ENCODE measurements at places on chromosomes 11 and 22.

- no peak for DNase-seq
Observed at GRCh38 chr22:40553014-40553554, 83.4 kb downstream of the MRTFA start.

GRCh38 chr11:66637557-66638176 lies 836 bp upstream of the RBM4 start:
- DNase-seq = no peak

- DNase-seq = peak; percentile 7
Observed at GRCh38 chr11:91164452-91164822, 941.6 kb upstream of the CHORDC1 start.

- no peak for DNase-seq
Observed at GRCh38 chr22:23557467-23557866, 22.6 kb downstream of the IGLL1 start.

DNA sequence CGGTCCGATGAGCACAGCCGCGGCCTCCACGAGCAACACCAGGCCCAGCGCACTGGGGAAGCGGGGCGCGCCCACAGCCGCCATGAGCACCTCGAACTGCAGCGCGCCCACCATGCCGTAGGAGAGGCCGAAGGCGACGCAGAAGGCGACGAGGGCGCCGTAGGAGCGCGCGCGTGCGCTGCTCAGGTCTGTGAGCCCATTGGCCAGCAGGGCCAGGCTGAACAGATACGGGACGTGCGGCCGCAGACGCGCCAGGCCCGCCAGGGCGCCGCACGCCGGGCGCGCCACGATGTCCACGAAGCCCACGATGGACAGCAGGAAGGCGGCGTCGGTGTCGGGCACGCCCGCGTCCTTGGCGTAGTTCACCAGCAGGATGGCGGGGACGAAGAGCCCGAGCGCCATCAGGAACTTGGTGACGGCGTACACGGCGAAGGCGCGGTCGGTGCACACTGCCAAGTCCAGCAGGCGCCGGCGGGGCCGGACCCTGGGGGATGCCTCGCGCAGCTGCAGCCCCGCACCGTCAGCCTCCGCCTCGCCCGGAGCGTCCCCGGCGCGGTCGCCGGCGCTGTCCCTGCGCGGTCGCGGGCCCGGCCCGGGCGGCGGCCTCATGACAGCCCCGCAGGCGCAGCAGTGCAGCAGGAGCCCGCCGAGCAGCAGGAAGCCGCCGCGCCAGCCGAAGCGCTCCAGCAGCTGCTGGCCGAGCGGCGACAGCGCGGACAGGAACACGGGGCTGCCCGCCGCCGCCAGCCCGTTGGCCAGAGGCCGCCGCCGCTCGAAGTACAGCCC lies 2.9 kb downstream of the SLC16A8 start:
- peak; percentile 48 for DNase-seq

DNA sequence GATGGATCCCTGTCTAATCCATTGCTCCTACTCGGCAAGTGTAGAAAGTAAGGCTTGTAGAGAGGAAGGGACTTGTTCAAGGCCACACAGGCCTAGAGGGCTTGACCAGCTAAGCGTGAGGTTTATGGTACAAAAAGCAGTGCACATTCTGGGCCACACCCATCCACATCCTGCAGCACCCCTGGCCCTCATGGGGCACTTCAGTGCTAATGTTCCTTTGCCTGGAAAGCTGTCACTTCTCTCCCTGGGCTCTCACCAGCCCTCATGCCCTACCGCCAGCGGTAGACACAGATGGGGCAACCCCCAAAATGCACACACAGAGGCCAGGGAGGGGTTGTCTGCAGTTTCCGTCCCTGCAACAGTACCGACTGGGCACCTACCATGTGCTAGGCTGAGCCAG lies 7.1 kb upstream of the MGAT3 start:
- DNase-seq = no peak

DNA sequence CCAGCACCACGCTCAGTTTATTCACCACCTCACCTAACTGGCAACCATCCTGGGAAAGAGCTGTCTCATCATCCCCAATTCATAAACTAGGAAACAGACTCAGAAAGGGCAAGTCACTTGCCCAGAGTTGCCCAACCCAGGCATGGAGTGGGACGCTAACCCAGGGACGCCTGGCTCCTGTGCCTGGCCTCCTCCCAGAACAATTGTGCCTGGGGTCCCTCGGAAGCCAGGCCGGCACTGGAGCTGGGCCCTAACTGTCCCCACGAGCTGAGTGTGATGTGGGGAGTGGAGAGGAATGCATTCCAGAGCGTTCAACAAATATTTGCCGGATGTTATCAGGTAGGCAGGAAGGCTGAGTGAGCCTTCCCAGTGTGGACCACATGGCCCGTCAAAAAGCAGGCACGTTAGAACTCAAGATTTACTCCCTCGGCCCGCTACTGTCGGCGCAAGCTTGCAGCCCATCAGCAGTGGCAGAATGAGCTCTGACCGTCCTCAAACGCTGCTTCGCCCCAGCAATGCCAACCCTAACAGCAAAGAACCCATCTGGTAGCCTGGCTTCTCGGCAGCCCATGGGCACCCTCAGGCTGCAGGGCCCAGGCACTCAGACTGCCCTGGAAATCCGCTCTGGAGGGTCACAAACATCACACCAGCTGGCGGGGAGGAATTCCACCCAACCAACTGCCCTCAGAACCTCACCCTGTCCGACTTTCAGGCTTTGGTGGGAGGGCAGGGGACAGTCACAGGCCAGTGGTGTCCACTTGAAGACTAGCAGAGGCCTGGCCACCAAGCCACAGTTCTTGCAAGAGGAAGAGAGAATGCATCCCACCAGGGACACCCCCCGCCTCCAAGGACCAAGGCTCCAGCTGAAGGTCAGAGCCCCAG lies 35.6 kb downstream of the MYH9 start:
- no peak for DNase-seq

- no peak for DNase-seq
Observed at GRCh38 chr11:27777033-27777432, 76.8 kb upstream of the BDNF start.

DNA sequence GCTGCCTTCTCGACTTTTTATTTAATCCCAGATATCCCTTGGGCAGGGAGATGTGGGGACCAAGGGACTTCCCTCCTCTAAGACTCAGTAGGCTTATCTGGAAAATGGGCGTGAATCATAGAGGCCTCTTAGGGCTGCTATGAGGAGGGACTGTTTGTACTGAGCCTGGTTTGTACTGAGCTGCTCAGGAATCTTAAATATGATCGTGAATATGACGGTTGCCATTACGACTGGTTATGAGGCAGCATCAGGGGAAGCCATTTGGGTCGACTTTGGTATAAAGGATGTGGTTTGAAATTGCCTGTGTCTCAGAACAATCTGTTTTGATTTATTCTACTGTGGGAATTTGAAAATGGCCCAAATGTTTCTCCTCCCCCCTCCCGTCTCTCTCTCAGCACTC lies 20.6 kb downstream of the TSPAN18 start:
- peak; percentile 97 for DNase-seq

DNA sequence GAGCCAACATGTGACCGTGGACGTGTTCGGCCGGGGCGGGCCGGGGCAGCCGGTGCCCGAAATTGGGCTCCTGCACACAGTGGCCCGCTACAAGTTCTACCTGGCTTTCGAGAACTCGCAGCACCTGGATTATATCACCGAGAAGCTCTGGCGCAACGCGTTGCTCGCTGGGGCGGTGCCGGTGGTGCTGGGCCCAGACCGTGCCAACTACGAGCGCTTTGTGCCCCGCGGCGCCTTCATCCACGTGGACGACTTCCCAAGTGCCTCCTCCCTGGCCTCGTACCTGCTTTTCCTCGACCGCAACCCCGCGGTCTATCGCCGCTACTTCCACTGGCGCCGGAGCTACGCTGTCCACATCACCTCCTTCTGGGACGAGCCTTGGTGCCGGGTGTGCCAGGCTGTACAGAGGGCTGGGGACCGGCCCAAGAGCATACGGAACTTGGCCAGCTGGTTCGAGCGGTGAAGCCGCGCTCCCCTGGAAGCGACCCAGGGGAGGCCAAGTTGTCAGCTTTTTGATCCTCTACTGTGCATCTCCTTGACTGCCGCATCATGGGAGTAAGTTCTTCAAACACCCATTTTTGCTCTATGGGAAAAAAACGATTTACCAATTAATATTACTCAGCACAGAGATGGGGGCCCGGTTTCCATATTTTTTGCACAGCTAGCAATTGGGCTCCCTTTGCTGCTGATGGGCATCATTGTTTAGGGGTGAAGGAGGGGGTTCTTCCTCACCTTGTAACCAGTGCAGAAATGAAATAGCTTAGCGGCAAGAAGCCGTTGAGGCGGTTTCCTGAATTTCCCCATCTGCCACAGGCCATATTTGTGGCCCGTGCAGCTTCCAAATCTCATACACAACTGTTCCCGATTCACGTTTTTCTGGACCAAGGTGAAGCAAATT lies 1.8 kb downstream of the FUT4 start:
- no peak for DNase-seq

DNA sequence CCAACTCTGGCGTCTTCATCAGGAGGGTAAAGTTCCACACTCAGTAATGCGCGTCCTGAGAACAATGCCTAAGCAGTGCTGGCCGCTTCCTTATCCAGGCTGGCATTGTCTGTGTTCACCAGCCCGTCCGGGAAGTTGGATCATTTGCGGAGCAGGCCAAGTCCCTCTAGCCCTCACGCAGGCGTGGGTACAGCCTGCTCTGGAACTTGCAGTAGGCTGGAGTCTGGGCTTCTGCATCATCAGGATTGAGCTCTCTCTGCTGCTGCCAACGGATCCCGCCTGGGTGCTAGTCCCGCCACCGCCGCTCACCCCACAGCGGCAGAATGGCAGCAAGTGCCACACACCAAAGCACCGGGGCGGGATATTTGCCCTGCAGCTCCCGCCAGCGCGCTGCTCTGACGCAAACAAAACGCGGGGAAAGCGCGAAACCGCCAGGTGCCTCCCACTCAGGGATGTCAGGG lies 29.0 kb downstream of the GLYATL1 start:
- no peak for DNase-seq

GRCh38 chr22:20396639-20397038 lies 2.7 kb downstream of the ZNF74 start:
- peak; percentile 85 for DNase-seq

GRCh38 chr11:34176751-34177209 lies 71.4 kb downstream of the NAT10 start:
- no peak for DNase-seq

DNA sequence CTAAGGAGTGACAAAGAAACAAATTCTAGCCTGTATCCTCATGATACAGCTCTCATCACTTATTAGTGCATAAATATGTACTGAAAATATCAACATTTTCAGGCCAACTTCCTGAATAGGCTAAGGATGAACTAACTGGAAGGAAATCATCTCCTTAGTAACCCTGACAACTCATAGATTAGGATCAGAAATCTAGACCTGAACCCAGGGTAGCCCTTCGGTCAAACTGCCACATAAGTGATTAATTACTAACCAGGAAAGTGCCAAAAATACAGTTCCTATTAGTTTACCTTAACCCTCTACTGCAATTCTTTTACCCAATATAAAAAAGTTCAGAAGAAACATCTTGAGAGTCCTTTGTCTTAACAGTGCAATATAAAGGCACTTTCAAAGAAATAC lies 40.0 kb downstream of the AMBRA1 start:
- peak; percentile 13 for DNase-seq

- no peak for DNase-seq
Observed at GRCh38 chr11:19849107-19849789, 136.6 kb downstream of the NAV2 start.

DNA sequence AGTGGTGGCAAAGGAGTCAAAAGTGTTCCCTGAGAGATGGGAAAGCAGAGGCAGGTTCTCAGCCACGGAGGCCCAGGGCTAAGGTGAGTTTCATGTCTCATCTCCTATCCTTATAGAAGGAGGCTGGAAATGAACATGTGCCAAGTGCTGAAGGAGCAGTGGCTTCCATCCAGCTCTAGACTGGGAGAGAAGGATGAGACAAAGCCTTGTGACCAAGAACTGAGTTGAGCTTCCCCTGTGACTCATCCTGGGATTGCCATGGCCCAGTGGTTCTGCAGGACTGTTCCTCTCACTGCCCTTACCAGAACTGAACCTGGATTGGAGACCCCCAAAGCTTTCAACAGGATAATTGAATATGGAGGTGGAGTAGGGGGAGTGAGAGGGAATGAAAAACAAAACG lies 16.7 kb upstream of the OR9Q1 start:
- DNase-seq = no peak

GRCh38 chr22:46029574-46030200 lies 52.7 kb upstream of the WNT7B start:
- DNase-seq = no peak

DNA sequence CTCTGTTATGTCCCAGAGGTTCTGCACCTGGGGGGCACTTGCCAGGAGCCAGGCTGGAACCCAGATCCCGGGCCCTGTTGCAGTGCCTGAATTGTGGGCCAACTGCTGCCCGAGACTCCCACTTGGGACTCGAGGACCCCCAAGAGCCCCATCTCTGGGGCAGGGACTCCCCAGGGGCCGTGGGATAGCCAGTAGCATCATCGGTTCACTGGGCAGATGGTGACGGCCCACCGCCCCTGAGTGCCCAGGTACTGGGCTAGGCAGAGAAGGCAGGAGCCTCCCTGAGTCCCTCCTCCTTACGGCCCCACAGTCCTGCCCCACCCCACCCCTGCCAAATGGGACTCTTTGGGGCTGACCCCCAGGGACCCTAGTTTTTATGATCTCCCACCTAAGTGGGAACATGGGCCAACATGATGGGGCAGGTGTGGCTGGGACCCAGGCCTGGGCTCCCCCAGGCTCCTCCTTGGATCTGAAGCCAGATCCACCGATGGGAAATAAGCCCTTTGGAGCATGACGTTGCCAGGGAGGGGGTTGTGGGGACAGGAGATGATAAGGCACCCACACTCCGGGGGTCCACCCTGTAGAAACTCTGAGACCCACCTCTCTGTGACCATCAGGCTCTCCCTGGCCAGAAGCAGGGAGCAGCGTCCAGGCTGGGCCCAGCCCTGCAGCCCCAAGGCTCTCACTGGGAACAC lies 94.5 kb upstream of the FGF3 start:
- no peak for DNase-seq

- DNase-seq = no peak
Observed at GRCh38 chr22:23574371-23574811, 5.7 kb downstream of the IGLL1 start.

DNA sequence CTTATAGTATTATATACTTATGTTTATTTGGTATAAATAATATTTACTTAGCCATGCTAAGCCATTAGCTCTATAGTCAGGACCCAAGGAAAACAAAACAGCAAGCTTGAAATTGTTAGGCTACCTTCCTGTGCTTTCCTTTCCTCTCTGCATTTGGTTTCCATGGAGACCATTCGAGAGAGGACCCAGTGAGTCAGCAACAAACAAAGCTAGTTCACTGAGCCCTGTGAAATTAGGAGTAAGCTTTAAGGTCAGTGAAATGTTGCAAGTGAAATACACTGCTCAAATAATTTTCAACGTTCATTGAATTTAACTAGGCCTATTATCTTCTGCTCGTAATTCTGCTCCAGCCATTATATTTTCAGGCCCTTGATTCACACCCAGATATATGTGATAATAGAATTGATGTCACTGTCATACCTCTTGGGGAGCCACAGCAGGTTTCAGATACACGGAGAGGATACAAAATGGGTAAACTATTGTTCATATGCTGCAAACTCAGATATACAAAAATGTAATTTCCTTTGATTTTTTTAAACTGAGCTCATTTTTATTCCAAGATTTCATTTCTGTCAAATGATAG lies 9.1 kb upstream of the OR10D3 start:
- DNase-seq = peak; percentile 47
